ENCODE measurements at places on chromosomes 7 and 10.

- DNase-seq: no peak
Measured at GRCh38 chr7:3923307-3923918, 622.4 kb downstream of the SDK1 start.

GRCh38 chr7:10790910-10791309 is 182.8 kb upstream of the PHF14 start:
- no peak for DNase-seq

DNA sequence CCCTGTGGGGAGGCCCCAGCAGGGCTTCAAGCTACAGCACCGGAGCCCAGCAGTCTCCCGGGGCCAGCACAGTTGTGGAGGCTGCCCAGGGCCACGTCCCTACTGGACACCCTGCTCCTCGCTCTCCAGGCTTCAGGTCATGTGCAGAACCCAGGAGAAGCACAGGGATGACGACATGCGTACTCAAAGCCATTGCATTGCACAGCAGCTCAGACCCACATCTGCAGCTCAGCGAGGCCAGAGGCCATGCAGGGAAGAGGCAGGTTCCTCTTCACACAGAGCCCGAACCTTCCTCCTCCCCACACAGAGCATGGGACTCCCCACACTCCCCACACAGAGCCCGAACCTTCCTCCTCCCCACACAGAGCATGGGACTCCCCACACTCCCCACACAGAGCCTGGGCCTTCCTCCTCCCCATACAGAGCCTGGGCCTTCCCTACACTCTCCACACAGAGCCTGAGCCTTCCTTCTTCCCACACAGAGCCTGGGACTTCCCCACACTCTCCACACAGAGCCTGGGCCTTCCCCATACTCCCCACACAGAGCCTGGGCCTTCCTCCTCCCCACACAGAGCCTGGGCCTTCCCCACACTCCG is 12.3 kb downstream of the CFAP46 start:
- no peak for DNase-seq

GRCh38 chr10:3741688-3742461 is 43.1 kb downstream of the KLF6 start:
- DNase-seq: no peak

GRCh38 chr7:79664884-79665676 is 211.6 kb upstream of the MAGI2 start:
- DNase-seq: no peak

DNA sequence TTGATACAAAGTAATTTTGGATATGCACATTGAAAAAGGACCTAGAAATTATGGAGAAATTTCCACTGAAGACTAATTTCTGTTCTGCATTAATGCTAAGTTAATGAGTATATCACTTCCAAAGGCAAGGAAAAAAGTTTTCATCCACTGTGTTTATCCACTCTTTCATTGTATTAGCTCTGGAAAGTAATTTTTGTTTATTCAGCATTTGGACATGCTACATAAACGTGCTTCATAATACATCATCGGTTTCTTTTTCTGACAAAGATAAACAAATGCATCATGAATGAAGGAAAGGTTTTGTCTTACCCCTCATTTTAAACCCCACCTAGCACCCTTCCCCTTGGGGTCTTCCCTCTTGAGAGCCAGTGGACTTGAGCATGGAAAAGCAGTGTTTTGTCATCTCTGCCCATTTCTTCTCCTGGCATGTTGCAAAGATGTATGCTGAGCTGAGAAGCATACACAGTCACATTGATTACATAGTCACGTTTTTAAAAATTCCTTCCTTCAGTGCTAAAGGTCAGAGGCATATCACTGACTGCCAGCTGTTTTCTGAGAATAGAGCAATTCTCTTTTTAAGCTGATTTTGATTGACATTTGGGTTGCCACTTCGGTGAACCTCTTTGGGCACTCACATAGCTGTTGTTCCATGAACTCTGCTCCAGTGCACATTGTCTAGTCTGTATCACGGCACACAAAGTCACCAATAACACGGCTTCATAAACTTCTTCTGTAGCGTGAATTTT is 65.9 kb upstream of the C7orf33 start:
- no peak for DNase-seq

- DNase-seq: no peak
Measured at GRCh38 chr7:70312336-70312735, 714.1 kb downstream of the AUTS2 start.

- DNase-seq: no peak
Measured at GRCh38 chr10:114859222-114859621, 37.6 kb downstream of the FHIP2A start.

GRCh38 chr10:10786109-10787090 is 231.3 kb upstream of the CELF2 start:
- DNase-seq: no peak

- DNase-seq: no peak
Measured at GRCh38 chr10:21534604-21535493, 817 bp downstream of the MLLT10 start.

DNA sequence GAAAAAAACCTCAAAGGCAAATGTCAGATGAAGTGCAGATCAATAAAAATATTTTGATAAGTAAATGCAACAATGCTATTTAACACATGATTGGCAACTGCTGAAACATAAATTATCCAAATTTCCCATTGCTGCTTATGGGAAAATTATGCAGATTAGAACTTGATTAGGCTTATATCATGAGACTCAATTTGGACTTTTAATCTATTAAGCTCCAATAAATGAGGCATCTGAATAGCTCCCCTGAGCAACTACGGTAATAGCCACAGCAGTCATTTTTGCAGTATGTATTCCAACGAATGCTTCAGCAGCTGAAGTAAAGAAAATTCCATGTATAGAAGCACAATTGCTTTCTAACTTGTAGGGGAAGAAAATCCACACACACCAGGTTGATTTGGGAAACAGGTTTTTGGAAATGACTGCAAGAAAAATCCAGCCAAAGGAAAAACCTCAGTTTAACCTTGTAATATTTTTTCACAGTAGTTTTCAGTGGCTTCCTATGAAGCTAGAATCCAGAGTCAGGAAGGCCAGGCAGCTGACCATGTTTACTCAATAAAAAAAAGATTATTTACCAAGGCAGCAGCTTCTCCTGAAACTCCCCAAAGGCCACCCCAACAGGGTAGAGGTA is 716.1 kb downstream of the KCNMA1 start:
- DNase-seq: no peak

- DNase-seq: no peak
Measured at GRCh38 chr10:93352638-93353383, 129.3 kb downstream of the MYOF start.

DNA sequence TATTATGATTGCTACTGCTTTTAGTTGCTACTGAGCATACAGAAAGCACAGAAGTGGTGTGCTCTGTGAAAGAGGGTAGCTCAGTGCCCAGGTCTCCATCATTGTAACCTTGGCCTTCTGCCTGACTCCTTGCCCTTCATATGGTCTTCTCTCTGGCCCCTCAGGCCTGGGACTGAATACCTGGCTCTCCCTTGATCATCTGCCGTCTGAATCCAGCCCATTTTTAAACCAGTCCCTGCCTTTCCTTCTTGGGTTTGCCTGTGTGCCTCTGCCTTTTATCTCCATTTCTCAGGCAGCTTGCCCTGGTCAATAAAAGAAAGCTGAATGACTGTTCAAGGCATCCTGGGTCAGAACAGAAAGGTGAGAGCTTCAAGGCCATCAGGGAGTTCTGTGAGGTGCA is 109.1 kb upstream of the ZNF438 start:
- no peak for DNase-seq

DNA sequence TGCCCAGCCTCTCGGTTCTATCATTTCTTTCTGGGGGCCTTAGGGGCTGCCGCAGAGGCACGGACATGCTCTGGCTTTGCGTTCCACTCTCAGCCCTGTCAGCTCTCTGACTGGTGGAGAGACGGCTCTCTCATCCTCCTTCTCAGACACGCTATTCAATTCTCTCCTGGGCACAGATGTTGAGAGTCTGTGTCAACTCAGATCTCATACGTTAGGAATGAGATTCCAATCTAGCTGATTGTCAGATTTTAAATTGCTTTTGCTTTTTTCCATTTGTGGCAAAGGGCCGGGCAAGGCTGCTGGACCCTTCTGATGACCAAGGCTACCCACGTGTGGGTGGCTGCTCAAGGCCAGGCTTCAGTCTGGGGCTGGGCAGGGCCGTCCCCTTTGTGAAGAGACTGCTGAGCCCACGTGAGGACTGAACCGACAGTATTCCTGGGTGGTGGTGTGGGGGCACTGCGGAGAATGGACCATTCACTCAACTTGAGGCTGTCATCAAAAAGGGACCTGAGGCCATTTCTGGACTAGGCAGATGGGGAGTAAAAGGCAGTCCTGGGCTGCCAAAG is 71.5 kb downstream of the CLEC2L start:
- no peak for DNase-seq

- DNase-seq: no peak
Measured at GRCh38 chr10:17273403-17273802, 45.4 kb downstream of the VIM start.

GRCh38 chr7:1943326-1943725 is 273.2 kb downstream of the ELFN1 start:
- DNase-seq: no peak

DNA sequence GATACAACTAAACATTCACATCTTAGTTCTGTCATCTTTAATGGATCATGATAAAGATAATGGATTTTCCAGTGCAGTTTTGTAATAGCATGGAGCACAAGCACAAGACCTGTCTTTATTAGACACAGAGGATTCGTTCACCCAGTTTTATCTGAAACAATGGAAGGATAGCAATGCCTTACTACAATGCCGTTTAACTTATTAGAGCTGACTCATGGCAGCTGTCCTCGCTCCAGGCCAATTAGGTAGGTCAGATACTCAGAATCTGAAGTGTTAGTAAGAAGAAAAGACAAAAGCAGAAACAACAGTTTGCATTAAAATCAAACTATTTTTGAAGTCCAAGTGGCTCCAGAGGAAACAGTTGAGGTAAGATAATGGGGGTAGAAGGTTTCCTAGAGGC is 12.8 kb downstream of the OR13A1 start:
- no peak for DNase-seq

GRCh38 chr7:155587486-155587885 is 41.1 kb upstream of the CNPY1 start:
- no peak for DNase-seq

DNA sequence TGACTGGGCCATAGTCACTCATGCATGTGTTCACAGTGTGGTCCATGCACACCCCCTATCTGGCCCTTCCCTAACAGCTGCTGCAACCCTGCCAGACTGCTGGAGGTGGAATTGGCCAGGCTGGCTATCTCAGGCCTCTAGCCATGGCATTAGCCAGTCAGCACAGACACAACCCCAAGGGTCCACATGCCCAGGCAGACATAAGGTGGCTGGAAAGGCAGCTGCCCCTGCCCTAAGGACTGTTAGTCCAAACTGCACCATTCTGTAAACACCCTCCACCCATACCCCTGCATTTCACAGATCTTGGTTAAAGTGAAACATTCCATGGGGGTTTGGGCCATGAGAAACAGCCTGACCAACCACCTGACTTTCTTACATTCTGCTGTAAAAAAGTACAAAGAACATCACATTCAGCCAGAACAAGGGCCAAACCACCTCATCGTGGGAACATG is 137.4 kb upstream of the KCNMA1 start:
- no peak for DNase-seq

GRCh38 chr7:47946581-47947354 is 1.5 kb downstream of the PKD1L1 start:
- DNase-seq: no peak

- peak; percentile 10 for DNase-seq
Measured at GRCh38 chr10:102413053-102413705, 5.4 kb downstream of the PSD start.

GRCh38 chr10:50997461-50997860 is 76.8 kb upstream of the PRKG1 start:
- DNase-seq: no peak

GRCh38 chr10:3331187-3331586 is 158.6 kb upstream of the PITRM1 start:
- DNase-seq: no peak

GRCh38 chr10:125828311-125828710 is 5.0 kb downstream of the BCCIP start:
- no peak for DNase-seq

DNA sequence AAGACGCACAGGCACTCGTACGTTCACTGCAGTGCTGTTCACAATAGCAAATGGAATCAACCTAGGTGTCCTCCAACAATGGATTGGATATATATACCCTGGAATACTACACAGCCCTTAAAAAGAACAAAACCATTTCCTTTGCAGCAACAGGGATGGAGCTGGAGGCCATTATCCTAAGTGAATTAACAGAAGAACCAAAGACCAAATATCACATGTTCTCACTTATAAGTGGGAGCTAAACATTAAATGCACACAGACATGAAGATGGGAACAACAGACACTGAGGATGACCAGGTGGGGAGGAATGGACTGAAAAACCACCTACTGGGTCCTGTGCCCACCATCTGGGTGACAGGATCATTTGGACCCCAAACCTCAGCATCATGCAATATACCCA is 52.0 kb upstream of the EBF3 start:
- no peak for DNase-seq

DNA sequence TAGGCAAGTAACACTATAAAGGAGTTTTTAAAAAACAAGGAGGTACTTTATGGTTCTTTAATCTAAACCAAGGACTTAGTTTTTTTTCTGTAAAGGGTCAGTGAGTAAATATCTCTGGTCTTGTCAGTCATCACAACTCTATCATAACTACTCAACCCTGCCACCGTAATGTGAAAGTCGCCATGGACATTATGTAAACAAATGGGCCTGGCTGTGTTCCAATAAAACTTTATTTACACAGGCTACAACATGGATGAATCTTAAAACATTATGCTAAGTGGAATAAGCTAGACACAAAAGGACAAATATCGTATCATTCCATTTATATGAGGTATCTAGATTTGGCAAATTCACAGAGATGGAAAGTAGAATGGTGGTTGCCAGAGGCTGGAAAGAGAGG is 60.8 kb upstream of the SP4 start:
- DNase-seq: no peak

- no peak for DNase-seq
Measured at GRCh38 chr10:73131301-73131700, 21.0 kb downstream of the NUDT13 start.
